NCI-H187 treated with DMSO at 0.1 percent for 48 hours (cell line): ENCODE measurements at places on chromosomes 16 and 17.

- no peak for DNase-seq
Observed at GRCh38 chr17:17580662-17581470, 10.6 kb downstream of the PEMT start.

DNA sequence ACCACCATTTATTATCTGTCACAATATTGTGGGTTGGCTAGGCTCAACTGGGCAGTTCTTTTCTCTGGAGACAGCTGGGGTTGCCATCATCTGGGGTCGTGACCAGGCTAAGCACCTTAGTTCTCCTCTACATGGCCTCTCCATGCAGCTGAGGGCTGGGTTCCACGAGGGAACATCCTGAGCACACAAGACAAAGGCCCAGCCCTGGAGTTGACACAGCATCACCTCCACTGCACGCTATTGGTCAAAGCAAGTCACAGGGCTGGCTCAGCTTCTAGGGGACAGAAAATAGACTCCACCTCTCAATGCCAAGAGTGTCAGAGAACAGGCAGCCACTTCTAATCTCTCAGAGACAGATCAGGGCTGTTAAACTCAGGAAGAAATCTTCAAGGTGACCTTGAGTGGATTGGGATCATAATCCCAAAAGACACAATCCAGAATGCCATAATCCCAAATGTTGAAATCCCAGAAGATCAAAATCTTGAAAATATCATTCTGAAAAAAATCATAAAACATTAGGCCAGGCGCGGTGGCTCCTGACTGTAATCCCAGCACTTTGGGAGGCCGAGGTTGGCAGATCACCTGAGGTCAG is 13.0 kb upstream of the USP10 start:
- DNase-seq = no peak

DNA sequence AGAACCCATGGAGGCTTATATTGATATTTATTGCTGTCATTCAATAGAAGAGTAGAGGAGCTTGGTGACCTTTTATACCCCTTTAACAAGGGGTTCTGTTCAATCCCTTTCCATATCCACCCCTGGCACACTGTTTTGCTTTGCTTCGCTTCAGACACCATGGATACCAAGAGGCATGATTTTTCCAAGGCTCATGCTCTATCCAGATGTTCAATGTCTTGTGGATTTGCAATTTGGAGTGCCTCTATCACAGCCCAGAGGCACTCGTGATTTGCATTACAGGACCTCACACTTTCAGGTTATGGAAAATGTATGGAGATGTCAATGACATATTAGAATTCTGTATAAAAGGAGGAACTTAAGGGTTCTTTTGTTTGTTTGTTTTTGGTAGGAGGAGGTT is 21.5 kb downstream of the CFAP20 start:
- DNase-seq = no peak

DNA sequence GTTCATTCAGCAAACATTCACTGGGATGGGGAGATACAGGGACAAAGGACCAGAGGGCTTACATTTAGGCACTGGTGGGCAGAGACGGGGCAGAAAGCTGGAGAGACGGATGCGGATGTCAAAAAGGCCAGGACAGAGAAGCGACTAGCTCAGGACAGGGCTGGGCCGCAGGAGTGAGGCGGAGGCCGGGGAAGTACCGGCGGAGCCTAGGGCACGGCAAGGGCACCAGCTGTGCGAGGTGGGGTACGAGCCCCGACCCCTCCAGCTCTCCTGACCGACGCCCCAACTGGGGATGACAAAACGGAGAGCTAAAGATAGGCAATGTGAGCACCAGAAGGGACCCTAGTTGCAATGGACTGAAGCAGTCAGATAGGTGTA is 3.9 kb upstream of the SGCA start:
- no peak for DNase-seq

- no peak for DNase-seq
Observed at GRCh38 chr16:78689536-78689935, 590.1 kb downstream of the WWOX start.

DNA sequence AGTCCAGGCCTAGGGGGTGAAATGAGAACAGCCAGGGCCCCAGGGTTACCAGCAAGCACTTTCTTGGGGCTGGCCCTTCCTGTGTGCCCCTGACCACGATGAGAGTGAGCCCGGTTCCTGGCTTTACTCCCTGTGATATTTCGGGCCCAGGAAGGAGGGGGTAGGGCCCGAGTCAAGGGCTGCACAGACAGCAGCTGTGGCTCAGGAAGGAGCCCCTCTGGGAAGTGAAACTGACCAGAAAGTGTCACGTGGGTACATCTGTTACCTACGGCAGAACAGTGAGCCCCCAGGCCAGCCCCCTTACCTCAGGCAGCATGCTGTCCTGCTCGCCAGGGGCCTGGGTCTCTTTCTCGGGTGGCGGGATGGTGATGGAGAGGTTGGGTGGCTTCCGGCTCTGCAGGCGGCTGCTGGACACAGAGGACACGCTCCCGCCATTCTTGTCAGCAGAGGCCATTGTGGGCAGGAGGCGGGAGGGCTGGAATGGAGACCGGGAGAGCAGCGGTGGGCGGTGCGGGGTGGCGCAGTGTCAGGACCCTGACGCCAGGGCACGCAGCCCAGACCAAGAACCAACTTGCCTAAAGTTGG is 13.8 kb downstream of the AANAT start:
- no peak for DNase-seq

GRCh38 chr17:17943281-17943984 is 28.8 kb downstream of the TOM1L2 start:
- no peak for DNase-seq
